Skin of body (tissue), 3 donors: ENCODE measurements at places on chromosomes 1 and 21. TPM values are rescaled to one million over a fixed set of nuclear protein-coding genes. Genes with fewer than 3 reads are reported as not detected.

SPATA45 gene
- 0.89 TPM for total RNA-seq

KCNAB2 gene
- 5.0 TPM for total RNA-seq

TIAM1 gene
- total RNA-seq, result 67.8 TPM

LCE2C gene
- 3.4 TPM for total RNA-seq

ZFP69B gene
- 3.5 TPM for total RNA-seq

RHD gene
- total RNA-seq, result 2.3 TPM

IRF6 gene
- 77.9 TPM for total RNA-seq

UBXN10 gene
- total RNA-seq, result 1.6 TPM

PLEKHN1 gene
- 1.9 TPM for total RNA-seq

LRRC38 gene
- 1.4 TPM for total RNA-seq

PCAT6 gene
- not detected for total RNA-seq

EPHA2 gene
- total RNA-seq, result 42.0 TPM

UROD gene
- 71.9 TPM for total RNA-seq

LEFTY1 gene
- total RNA-seq, result 0.30 TPM

GRCh38 chr1:210992837-210993236 lies 141.1 kb downstream of the KCNH1 start:
- DNase-seq, result no peak

- no peak for DNase-seq
Measured at GRCh38 chr1:206098242-206098919, 18.8 kb downstream of the AVPR1B start.

- DNase-seq, result no peak
Measured at GRCh38 chr1:17434016-17434415, 5.5 kb downstream of the RCC2 start.

DNA sequence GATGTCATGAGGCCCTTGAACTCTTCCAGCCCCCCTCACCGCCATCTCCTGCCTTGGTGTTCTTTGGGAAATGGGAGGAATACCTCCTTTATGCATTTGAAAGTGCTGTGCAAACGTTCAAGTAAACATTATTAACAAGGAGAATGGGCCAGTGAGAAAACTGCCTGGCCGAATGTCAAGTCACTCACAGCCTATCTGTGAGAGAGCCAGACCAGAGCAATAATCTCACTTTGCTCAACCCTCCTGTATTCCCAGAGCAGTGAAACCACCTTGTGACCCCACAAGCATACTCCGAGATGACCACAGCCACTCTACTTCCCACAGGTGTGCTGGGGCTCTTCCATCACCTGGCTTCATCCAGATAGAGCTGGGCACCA lies 5.2 kb downstream of the TAL1 start:
- DNase-seq, result no peak

- no peak for DNase-seq
Measured at GRCh38 chr1:44368471-44369151, 13.6 kb upstream of the ERI3 start.

GRCh38 chr1:186073697-186074096 lies 301.4 kb downstream of the TPR start:
- DNase-seq, result no peak

DNA sequence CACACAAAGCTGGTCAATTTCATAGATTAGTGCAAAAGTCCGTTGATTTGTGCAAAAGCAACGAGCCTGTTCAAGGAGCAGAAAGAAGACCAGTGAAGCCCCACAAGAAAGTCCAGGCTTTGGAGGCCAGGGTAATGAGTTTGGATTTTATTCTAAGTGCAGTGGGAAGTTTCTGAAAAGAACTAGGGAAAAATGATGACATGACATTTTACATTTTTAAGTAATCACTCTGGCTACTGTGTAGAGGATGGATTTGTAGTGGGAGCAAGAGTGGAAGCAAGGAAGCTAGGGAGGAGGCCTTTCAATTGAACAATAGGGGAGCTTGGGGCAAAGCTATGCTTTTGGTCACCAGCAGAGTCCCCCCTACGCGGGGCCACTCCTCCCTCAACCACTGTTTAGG lies 186.2 kb downstream of the ZNF281 start:
- no peak for DNase-seq

DNA sequence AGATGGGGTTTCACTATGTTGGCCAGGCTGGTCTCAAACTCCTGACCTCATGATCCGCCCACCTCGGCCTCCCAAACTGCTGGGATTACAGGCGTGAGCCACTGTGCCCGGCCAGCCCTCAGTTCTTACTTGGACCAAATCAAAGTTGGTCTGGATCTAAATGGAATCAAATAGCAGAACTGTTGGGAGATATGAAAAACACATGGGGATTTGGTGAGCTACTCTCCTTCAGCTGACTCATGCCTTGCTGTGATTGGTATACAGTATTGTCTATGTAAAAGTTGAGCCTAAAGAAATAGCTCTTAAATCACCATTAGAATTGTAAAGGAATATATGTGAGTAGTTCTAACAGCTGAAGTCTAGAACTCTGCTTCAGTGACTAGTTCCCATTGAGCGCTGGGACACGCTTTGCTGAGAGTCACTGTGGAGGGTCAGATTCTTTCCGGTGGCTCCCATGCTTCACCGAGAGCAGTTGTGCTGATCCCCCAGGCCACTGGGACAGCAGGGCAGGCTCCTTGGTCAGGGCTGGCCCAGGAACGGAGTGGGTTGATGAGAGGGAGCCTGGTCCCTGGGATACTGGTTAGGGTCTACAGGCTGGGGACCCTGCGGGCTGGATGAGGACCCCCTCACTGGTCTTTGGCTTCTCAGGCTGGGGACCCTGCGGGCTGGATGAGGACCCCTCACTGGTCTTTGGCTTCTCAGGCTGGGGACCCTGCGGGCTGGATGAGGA lies 14.0 kb downstream of the PKNOX1 start:
- DNase-seq, result no peak

GRCh38 chr1:60877376-60877775 lies 205.0 kb upstream of the NFIA start:
- no peak for DNase-seq

GRCh38 chr1:226662642-226663326 lies 76.3 kb downstream of the ITPKB start:
- peak; percentile 91 for DNase-seq

GRCh38 chr21:40696246-40696645 lies 150.7 kb downstream of the DSCAM start:
- DNase-seq, result no peak

DNA sequence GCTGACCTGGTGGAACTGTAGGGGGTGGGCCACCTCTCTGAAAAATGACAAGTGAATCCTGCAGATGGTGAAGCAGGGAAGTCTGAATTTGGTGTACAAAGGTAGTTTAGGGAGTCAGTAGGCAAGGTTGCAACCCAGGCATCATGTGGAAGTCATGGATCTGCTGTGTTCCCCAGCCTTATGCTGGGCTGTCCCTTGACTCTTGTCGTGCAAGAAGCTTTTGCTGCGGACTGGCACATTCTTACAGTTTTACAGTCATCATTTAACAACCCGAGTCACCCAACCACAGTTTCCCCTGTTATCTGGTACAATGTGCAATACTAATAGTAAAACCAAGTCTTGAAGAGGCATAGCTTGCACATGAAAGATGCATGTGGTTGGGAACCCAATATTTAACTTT lies 13.2 kb downstream of the RHOU start:
- no peak for DNase-seq

DNA sequence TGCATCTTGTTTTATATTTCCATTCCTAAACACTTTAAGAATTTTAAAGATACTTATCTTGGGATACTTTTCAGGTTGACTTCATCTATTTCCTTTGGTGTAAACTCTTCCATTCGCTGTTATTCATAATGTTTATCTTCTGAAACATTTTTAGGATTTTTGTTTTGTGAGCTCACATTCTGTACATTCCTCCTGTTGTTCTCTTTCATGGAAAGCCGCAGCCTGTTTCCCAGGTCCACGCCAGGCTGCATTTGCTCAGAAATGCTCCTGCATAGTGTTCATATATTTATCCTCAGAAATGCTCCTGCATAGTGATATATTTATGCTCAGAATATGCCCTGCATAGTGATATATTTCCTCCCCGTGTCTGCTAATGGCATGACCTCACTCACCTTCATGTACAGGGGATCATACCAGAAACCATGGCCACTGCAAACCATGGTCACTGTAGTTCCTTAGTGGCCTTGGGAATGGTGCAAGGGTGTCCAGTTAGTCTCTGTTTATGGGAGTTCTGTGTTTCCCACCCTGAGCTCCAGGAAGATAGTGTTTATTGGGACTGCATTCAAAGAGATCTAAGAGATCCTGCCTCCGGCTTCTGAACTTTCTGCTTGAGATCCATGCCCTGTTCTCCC lies 153.9 kb upstream of the GREM2 start:
- DNase-seq, result no peak

DNA sequence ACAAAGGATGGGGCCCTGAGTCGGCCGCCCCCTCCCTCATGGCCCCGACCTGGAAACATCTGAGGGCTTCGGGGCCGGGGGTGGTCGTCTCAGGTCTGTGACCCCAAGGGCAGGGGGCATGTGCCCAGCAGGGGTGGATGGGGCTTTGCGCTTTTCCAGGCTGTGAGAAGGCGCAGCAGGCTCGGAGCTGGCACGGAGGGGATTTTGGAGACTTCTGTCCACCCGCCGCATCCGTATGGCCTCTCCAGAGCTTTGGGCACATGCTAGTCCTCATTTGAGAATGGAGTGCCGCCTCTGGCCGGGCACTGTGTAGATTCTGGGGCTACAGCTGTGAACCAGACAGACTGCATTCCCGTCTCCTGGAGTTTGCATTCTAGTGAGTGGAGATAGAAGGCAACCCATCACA lies 66.1 kb upstream of the WNT4 start:
- no peak for DNase-seq

DNA sequence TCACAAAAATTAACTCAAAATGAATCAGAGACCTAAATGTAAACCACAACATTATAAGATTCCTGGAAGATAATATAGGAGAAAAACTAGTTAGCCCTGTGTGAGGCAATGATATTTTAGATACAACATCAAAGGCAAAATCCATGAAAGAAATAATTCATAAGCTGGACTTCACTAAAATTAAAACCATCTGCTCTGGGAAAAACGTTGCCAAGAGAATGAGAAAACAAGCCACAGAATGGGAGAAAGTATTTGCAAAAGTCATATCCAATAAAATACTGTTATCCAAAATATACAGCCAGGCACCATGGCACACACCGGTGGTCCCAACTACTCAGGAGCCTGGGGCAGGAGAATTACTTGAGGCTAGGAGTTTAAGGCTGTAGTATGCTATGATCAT lies 70.3 kb downstream of the SYF2 start:
- no peak for DNase-seq

- DNase-seq, result no peak
Measured at GRCh38 chr1:4308806-4309205, 345.6 kb upstream of the AJAP1 start.

DNA sequence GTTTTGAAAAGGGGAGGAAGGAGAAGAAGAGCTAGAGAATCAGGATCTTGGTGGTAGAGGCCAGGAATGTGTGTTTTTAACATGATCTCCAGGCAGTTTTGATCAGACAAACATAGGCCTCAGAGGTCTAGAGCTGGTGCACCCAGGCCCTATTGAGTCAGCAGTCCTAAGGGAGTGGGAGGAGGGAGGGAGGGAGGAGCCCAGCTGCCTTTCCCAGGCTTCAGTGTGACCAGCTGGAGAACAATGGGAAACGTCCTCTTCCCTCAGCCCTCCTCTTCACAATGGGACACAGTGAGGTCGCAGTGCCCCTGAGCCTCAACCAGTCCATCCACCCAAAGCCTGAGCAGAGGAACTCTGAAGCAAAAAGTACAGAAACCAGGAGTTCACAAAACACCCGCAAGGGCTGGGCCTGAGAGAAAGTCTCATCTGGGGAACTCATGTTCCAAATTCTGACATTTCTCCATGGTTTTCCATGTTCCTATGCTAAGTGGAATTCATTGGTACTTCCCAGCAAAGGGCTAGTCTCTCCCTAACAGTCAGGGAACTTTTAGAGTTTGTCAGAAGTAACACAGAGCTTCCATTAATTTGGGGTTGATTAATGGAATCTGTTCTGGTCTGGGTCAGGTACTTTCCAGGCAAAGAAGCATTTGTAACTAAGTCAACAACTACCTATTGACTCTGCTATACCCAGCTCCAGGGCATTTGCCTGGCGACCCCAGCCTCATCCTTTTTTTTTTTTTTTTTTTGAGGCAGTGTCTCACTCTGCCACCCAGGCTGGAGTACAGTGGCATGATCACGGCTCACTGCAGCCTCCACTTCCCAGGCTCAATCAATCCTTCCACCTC lies 37.5 kb downstream of the ELAPOR1 start:
- DNase-seq, result no peak

- no peak for DNase-seq
Measured at GRCh38 chr1:179230251-179230650, 774 bp upstream of the ABL2 start.

DNA sequence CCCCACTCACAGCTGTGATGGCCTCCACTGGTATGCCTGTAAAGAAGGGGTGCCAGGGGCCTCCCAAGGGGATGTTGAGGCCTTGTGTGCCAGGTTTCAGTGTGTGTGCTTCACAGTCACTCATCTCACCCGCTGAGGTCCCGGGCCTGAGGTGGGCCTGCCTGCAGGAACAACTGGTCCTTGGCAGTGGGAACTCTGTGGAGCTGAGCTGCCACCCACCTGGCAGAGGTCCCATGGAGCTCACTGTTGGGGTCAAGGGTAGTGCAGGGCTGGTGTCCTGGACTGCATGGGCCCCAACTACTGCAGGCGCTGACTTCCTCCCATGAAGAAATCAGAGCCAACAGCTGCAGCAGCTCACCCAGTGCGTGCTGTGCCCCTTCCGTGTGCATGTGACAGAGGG lies 17.3 kb upstream of the ZNF678 start:
- DNase-seq, result no peak

- DNase-seq, result no peak
Measured at GRCh38 chr1:121418369-121419049, 233.7 kb downstream of the SRGAP2C start.

DNA sequence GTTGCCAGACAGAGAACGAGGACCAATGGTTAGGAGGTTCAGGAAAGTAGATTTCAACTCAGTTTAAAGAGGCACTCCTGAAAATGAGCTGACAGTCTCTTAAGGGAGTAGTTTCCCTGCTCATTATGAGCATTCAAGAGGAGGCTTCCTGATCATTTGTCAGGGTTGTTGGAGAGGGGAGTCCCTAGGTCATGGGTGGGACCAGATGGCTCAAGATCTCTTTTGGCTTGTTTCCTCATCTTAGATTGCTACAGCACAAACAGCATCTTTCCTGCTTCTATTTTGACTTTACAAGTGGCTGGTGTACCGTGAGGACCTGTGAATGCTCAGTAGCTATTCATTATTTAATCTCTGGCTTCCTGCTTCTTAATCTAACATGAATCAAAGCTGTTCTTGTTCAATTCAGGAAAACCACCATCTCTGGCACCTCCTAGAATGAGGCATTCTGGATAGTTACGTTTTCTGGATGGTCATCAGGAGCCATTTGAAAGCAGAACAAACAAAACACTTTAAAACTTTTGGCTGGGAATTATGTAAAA lies 47.6 kb downstream of the PEX14 start:
- DNase-seq, result no peak
